Activated CD4-positive, alpha-beta memory T cell treated with anti-CD3 and anti-CD28 coated beads, Interleukin-2, amount 10 ng/mL, durations not matched to agents 7 days and 5 days (primary cell): ENCODE measurements at places on chromosomes 5 and 9. TPM values are rescaled to one million over a fixed set of nuclear protein-coding genes. Genes with fewer than 3 reads are reported as not detected.

The IRX2 gene
- not detected for total RNA-seq

The MAN1B1 gene
- total RNA-seq: 51.9 TPM

The STRBP gene
- 20.4 TPM for total RNA-seq

The STPG3 gene
- not detected for total RNA-seq

The PCDHB10 gene
- total RNA-seq: not detected

The IL13 gene
- total RNA-seq: 32.9 TPM

The DOCK2 gene
- 270 TPM for total RNA-seq

The ANKRD31 gene
- total RNA-seq: 0.05 TPM

The SOHLH1 gene
- not detected for total RNA-seq

The NUTM2F gene
- not detected for total RNA-seq

The RNF208 gene
- total RNA-seq: 2.5 TPM

The DRD1 gene
- not detected for total RNA-seq

The LHFPL2 gene
- total RNA-seq: 0.18 TPM

GRCh38 chr5:26942481-26942880, 95.9 kb downstream of the CDH9 start:
- no peaks in the 10 kb centered on the region for H3K36me3 ChIP-seq
- H3K27me3 ChIP-seq: no peaks in the 10 kb centered on the region
- no peak overlapping the region for H3K4me3 ChIP-seq
- DNase-seq: no peak
- no peaks in the 10 kb centered on the region for H3K4me1 ChIP-seq

DNA sequence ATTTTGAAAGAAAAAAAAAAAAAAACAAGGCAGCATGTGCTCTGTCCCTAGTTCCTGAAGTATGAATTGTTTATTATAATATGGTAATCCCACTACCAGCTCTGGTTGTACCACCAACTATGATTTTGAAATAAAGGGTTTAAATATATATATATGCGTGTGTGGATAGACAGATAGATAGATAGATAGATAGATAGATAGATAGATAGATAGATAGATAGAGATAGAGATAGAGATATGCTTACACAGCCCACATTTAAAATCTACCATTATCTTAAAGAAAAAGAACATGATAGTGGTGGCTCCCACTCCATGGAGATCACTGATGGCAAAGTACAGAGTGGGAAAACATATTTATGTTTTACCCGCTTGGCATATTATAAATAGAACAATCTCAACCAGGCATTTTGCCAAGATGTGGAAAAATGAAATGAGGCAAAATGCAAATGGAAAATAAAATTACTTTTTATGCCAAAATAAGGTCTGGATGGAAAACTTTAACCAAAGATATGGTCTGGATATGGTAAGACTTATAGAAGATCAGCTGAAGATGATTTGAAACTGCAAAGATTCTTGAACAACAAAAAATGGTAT, 170.0 kb downstream of the ARL15 start:
- DNase-seq: no peak
- no peak overlapping the region for H3K4me3 ChIP-seq
- no peaks in the 10 kb centered on the region for H3K4me1 ChIP-seq
- no peaks in the 10 kb centered on the region for H3K27me3 ChIP-seq
- H3K27ac ChIP-seq: no peak overlapping the region

DNA sequence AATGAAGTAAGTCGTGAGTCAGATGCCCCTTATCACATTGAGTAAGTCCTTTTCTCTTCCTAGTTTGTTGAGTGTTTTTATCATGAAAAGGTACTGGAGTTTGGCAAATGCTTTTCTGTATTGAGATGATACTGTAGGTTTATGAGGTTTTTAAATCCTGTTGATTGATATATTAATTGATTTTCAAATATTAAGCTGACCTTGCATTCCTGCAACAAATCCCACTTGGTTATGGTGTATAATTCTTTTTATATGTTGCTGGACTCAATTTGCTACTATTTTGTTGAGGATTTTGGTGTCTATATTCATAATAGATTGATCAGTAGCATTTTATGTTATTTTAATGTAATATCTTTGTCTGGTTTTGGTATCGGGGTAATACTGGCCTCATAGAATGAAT, 81.0 kb upstream of the BNC2 start:
- no peak overlapping the region for H3K27ac ChIP-seq
- H3K27me3 ChIP-seq: no peaks in the 10 kb centered on the region
- H3K4me1 ChIP-seq: no peaks in the 10 kb centered on the region

GRCh38 chr5:118701791-118702190, 286.6 kb downstream of the DTWD2 start:
- no peak for DNase-seq
- no peak overlapping the region for H3K4me3 ChIP-seq
- no peaks in the 10 kb centered on the region for H3K4me1 ChIP-seq
- H3K27me3 ChIP-seq: no peaks in the 10 kb centered on the region

- no peak overlapping the region for H3K27ac ChIP-seq
- H3K36me3 ChIP-seq: peaks cover 14% of the 10 kb centered on the region
- no peak for DNase-seq
- peaks cover 4% of the 10 kb centered on the region for H3K4me1 ChIP-seq
- H3K27me3 ChIP-seq: peaks cover 66% of the 10 kb centered on the region
Measured at GRCh38 chr9:106860721-106861639, 2.0 kb upstream of the ZNF462 start.

DNA sequence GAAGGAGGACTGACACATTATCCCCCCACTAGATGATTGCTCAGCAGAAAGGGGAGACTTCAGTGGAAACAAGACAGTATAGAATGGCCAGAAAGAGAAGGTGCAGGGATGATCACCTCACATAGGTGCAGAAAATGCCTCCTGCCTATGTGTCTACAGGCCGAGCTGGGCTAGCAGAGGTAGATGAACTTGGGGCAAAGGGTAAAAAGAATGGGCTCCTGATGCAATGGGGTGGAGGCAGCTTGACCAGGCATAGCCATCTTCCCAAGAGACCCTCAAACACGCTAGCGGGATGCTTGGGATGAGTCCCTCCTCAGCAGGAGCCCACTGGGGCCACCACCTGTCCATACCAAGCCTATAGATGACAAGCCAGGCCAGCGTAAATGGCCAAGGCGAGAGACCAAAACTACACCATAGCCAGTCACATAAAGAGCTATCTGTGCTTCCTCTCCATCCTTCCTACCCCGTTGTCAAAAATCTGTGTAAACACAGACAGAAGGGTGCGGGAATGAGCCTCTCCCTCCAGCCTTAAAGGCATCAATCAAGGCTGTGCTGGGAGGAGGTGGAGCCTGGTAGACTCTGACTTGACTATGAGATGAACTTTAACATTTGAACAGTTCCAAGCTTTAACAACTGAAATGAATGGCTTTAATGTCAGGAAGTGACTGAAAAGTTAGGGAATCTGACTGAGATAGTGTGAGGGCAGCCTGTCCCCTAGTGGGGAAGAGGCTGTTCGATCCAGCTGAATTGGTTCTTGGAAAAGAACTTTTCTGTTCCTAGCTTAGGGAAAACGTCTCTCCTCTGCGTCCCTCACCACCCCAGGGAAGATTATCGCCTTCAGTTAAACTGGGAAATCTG, 10.4 kb downstream of the C9orf152 start:
- no peak overlapping the region for H3K4me3 ChIP-seq
- peaks cover 20% of the 10 kb centered on the region for H3K27me3 ChIP-seq
- no peaks in the 10 kb centered on the region for H3K36me3 ChIP-seq
- peaks cover 8% of the 10 kb centered on the region for H3K4me1 ChIP-seq
- no peak overlapping the region for H3K27ac ChIP-seq

DNA sequence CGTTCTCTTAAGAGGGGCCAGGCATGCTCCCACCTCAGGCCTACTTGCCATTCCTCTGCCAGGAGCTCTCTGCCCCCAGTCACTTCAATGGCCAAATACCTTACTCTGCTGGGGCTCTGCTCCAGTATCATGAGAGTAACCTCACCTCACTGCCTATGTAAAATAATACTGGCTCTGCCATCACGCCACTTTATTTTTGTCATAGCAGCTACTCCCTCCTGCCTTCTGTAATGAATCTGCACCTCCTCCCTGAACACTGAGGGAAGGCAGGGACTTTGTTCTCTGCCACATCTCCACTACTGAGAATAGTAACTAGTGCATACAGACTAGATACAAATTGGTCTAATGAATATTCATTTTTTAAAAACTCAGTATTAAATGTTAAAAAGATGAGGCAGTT, 33.8 kb downstream of the MACROH2A1 start:
- no peak overlapping the region for H3K27ac ChIP-seq
- H3K4me3 ChIP-seq: no peak overlapping the region
- H3K27me3 ChIP-seq: no peaks in the 10 kb centered on the region
- H3K4me1 ChIP-seq: peaks cover 24% of the 10 kb centered on the region

- no peak overlapping the region for H3K4me3 ChIP-seq
- peaks cover 1% of the 10 kb centered on the region for H3K27me3 ChIP-seq
- H3K36me3 ChIP-seq: no peaks in the 10 kb centered on the region
- H3K4me1 ChIP-seq: no peaks in the 10 kb centered on the region
- H3K27ac ChIP-seq: no peak overlapping the region
- peak; percentile 7 for DNase-seq
Measured at GRCh38 chr9:126162611-126163381, 163.8 kb upstream of the MVB12B start.

DNA sequence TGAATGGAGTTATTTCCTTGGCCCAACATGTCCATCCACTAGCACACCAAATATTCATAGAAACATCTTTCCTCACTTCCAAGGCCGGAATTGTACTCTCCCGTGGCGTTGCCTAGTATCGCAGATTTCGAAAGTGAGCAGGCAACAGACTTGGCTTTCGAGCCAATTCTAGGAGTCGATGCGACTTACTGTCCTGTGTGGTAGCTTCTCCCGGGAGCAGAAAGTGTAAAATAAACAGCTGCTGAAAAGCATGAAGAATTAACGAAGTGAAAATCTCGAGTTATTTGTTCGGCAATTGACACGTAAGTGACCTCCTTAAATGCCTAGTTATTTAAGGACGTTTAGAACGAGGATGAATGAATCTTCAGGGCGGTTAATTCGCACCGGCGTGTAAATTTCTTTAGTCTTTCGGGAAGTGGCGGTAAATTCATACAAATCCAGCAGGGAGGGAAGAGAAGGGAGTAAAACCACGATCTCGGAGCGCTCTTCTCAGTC, 449 bp upstream of the PCSK5 start:
- H3K4me1 ChIP-seq: peaks cover 23% of the 10 kb centered on the region
- H3K27ac ChIP-seq: no peak overlapping the region
- no peaks in the 10 kb centered on the region for H3K36me3 ChIP-seq

DNA sequence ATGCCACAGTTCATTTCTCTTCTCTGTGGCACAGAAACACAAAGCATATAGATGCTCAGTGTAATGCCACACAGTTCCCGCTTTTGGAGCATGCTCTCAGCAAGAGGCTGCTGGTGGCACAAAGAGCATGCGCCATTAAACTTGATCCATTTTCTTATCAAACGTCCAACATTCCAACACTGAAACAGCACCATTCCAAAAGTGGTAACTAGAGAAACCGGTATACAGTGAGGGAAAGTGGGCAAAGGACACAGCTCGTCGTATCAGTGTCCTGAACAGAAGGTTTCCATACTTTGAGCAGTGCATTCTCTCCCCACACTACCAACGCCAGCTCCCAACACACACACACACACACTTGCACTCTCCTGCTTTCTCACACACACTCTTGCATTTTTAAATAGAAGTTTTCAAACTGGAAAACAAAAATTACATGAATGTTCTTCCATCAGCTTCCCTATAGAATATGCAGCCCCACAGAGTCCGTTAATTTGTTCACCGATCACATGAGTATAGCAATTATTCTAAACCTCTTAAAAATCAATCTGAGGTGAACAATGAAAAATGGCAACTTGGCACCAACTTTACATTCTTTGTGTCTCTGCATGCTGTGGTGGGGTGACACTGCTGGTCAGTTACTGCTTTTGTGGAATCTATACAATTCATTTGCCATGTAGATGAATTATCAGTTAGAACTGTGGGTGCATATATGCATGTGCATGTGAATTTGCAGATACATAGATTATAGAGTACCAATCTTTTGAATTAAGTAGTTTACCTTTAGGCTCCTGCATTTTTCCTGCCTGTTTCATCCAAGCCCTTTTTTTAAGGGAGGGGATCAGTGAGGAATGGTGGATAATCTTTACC, 5.7 kb downstream of the NFIB start:
- H3K27ac ChIP-seq: no peak overlapping the region
- H3K4me1 ChIP-seq: peaks cover 5% of the 10 kb centered on the region
- no peak for DNase-seq
- H3K36me3 ChIP-seq: peaks cover 5% of the 10 kb centered on the region

DNA sequence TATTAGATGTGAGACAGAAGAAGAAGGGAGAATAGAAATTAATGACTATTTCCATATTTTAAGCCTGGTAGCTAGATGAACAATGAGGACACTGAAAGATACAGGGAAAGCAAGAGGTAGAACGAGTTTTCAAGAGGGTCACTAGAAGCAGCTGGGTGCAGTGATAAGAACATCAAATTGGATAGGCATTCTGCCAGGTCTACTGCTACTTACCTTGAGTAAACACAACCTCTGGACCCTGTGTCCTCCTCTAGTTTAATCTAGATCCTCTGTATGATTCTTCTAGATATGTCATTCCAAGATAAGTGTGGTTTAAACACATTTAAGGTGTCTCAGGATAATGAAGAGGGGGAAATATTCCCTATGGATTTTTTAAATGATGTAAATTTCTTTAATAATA, 31.2 kb downstream of the OTP start:
- H3K36me3 ChIP-seq: no peaks in the 10 kb centered on the region
- peaks cover 34% of the 10 kb centered on the region for H3K27me3 ChIP-seq
- H3K4me3 ChIP-seq: no peak overlapping the region
- no peak for DNase-seq
- H3K4me1 ChIP-seq: no peaks in the 10 kb centered on the region
- no peak overlapping the region for H3K27ac ChIP-seq

DNA sequence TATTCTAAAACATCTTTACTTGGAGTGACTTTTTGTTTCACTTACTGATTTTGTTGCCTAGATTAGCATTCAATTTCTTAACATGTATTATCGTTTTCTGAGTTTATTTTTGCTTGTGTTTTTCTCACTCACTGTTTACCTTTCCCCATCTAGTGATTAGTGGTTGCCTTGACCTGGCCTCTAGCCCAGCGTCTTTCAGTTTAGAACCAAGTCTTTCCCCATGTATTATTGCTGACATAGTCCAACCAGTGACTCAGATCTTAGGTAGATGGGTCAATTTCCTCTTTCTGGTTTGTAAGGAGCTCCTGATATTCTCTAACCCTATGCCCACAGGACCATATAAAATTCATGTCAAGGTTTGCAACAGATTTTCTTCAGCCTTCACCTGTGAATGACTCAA, 135.5 kb downstream of the PRR16 start:
- DNase-seq: no peak
- no peak overlapping the region for H3K4me3 ChIP-seq
- no peak overlapping the region for H3K27ac ChIP-seq
- no peaks in the 10 kb centered on the region for H3K4me1 ChIP-seq
- no peaks in the 10 kb centered on the region for H3K27me3 ChIP-seq
